ENCODE measurements at places on chromosomes 1 and 21.

GRCh38 chr1:148353461-148354283 is 129.4 kb downstream of the PPIAL4G start:
- no peak for DNase-seq

DNA sequence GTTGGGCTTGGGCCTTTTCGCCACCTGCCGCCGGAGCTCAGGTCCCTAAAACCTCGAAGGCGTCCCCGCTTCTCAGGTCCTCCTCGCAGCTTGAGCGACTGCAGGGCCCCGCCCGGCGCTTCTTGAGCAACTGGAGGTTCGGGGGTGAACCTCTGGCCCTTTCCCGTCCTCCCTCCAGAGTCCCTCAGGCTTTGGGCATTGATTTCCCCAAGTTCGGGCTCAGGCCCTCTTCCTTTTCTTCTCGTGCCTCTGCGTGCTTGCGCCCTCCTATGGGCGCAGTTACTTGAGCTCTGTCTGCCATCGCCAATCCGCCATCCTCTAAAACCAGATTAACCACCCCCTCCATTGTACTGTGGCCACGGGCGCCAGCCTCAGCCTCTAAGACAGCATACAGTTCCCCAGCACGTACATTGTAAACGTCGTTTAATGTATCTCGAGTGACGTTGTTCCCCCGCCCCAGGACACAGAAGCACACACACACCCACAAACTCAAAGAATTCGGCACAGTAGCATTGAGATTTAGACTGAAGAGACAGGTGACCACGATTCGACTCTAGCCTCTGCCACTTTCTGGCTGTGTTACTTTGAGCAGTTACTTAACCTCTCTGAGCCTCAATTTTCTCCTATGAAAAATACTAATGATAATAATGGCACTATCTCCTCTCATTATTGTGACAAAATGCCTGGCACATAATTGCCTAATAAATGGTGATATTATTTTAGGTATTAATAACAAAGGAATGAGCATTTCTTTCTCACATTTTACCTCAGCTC is 22.6 kb downstream of the BTG2 start:
- DNase-seq, result no peak

- no peak for DNase-seq
These were observed 14.1 kb downstream of the PEA15 start for GRCh38 chr1:160219062-160219929.

DNA sequence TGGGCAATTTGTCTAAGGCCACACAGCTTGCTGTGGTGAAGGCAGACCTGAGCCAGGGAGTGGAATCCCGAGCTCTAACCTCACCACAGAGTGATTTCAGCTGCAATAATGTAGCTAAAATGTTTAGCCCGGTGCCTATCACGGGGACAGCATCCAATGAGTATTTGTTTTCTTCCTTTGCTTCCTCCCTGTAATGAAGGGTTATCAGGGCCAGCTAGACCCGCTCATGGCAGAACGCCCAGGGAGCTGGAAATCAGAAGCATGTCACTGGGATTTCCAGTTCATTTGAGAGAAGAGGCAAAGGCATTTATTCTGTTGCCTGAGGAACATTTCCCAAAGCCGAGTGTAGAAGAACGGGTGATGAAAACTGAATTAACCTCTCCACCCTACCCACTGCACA is 183.1 kb downstream of the ZSCAN20 start:
- no peak for DNase-seq

DNA sequence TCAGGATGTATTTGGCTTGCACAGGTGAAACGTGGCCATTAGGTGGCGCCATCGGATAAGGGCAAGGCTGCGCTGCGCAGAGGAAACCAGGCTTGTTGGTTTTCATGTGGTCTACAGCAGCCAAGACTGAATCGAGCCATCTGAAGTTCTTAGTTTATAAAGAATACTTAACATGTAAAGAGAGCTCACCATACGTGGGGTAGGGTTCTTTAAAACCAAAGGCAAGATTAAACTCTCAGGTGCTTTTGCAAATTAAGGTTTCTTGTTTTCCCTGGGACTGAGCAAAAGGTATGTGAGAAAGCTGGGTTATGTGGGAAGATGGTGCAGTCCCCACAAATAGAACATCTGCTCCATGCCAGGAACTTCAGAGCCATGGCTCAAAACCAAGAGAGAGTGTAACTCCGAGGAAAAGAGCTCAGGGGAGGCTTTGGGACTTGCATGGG is 9.3 kb downstream of the MASP2 start:
- peak; percentile 85 for DNase-seq

GRCh38 chr1:17280436-17280835 is 27.6 kb upstream of the PADI4 start:
- no peak for DNase-seq

Measured in stimulated activated CD4-positive, alpha-beta T cell treated with anti-CD3 and anti-CD28 coated beads, Interleukin-1b, Interleukin-23, amount 100 ng/mL, for 1 hour (primary cell).